ENCODE measurements at places on chromosomes 1 and 21.

GRCh38 chr1:100188617-100189016 is 10.6 kb upstream of the LRRC39 start:
- DNase-seq, result peak; percentile 82

DNA sequence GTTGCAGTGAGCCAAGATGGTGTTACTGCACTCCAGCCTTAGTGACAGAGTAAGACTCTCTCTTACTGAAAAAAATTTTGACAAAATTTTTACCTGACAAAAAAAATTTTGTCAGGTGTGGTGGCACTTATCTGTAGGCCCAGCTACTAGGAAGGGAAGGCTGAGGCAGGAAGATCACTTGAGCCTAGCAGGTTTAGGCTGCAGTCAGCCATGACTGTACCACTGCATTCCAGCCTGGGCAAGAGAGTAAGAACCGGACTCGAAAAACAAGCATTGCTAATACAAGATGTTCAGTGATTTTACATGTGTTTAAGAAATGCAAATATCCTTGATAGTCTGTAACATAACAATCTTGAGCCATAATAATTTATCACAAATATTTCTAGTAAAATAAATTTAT is 46.9 kb downstream of the USP48 start:
- no peak for DNase-seq

DNA sequence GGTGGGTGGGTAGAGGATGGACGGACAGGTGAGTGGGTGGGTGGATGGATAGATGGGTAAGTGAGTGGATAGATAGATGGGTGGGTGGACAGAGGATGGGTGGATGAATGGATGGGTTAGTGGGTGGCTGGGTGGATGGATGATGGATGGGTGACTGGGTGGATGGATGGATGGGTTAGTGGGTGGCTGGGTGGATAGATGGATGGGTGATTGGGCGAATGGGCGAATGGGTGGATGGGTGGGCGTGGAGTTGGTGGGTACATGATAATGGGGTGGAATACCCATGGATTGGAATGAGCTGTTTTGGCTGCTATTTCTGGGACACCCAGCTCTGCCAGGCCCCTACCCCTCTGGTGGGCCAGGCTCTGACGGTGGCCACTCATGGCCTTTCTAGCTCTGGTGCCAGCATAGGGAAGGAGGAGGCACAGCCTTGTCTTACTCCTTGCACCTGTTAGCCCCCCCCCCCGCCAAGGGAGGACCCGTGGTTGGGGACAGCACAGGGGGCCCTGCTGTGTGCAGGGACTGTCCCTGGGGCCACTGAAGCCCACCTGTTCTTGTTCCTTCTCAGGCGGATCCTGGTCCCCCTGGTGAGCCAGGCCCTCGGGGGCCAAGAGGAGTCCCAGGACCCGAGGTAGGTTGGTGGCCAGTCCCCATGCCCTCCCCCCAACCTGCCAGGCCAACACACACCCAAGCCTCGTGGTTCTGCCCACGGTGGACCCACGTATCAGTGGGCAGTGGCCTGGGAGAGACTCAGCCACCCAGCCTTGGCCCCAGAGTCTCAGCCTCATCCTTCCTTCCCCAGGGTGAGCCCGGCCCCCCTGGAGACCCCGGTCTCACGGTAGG is 26.4 kb downstream of the COL6A2 start:
- DNase-seq, result no peak

GRCh38 chr1:248906753-248907661 is 972 bp downstream of the PGBD2 start:
- no peak for DNase-seq

DNA sequence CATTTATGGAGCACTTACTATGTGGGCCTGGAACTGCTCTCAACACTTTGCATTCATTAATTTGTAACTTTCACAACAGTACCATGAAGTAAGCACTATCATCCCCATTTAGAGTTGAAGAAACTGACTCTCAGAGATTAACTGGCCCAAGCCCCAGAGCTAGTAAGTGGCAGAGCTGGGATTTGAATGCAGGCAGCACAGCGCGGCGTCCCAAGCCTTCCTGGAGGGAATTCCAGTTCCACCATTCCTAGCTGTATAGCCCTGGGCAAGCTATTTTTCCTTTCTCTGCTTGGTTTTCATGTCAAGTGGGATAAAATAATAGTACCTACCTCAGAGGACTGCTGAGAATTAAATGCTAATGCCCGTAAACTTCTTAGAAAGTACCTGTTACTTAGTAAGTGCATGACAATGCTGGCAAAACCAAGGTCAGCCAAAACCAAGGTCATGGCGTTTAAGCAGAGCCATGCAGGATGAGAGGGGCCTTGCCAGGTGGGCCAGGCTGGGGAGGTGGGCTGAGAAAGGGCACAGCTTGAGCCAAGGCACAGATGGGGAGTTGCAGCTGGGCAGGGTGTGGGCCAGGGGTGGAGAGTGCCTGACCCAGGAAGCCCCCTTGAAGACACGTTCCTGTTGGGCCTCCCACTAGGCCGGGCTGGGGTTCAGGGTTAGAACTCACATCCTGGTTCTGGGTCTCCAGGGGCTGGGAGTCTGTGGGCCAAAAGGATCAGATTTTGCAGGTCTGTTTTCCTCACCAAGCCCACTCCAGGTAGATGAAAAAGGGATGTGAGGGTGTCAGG is 4.6 kb upstream of the KNCN start:
- DNase-seq, result no peak

- no peak for DNase-seq
Observed at GRCh38 chr1:53771648-53772047, 32.7 kb upstream of the GLIS1 start.

Data from muscle of leg (tissue), 16 donors.